ENCODE measurements at places on chromosomes 7 and 10.
A peak's percentile ranks its signal among the peaks of the same experiment; 100 is the strongest.

DNA sequence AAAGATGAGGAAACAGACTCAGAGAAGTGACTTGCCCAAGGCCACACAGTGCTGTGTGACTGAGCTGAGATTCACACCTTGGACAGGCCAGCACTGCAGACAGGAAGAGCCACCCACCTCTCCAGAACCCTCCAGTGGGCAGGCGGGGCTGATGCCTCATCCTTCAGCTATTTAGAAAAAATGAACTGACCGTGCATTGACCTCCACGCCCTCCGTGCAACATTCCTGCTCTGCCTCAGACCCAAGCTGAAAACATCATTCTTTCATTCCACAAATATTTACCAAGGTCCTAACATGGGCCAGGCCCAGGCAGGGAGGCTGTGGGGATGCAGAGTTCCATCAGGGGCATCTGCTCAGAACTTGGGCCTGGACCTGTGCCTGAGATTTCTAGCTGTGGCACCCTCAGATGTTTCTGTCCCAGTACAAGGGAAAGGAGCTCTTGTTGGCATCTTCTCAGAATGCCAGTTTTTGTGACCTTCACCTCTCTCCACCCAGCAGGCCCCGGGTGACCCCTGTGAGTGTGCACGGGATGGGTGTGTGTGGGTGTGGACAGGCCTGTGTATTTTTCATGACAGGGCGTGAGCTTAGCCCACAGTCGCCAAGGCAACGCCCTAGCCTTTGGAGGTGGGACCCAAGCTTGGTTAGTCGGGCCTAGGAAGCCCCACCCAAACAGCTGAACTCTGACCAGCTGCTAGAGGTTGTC lies 6.5 kb downstream of the VSIR start:
- peak; percentile 92 for DNase-seq
- H3K36me3 ChIP-seq = no peaks in the 10 kb centered on the region
- H3K4me3 ChIP-seq = no peak overlapping the region
- peaks cover 89% of the 10 kb centered on the region for H3K4me1 ChIP-seq
- no peaks in the 10 kb centered on the region for H3K27me3 ChIP-seq
- H3K27ac ChIP-seq = peak overlapping the region; percentile 86

- H3K27ac ChIP-seq = no peak overlapping the region
- peaks cover 18% of the 10 kb centered on the region for H3K4me1 ChIP-seq
- no peaks in the 10 kb centered on the region for H3K36me3 ChIP-seq
- H3K27me3 ChIP-seq = no peaks in the 10 kb centered on the region
Measured at GRCh38 chr7:73870041-73870492, 9.1 kb downstream of the TMEM270 start.

DNA sequence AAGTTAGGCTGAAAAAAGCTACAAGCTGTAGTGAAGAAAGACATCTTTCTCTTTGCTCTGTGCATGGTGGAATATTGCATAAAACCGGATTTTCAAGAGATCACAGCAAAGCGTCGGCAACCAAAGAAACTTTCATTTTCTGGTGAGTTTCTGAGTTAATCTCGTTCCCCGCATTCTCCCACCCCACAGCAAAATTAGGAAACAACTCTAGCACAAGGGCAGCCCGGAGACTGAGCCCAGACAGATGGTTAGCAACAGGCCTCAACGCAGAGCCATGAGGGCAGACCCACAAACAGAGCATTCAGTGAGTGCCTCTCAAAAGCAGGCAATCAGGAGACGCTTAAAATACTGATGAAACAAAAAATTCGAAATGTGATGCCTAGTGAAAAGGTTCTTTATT lies 396.1 kb upstream of the KLF6 start:
- peak overlapping the region; percentile 49 for H3K27ac ChIP-seq
- H3K4me1 ChIP-seq = peaks cover 2% of the 10 kb centered on the region
- H3K36me3 ChIP-seq = no peaks in the 10 kb centered on the region
- no peak for DNase-seq

- H3K27ac ChIP-seq = no peak overlapping the region
- no peak overlapping the region for H3K4me3 ChIP-seq
- H3K4me1 ChIP-seq = no peaks in the 10 kb centered on the region
- no peak for DNase-seq
- H3K36me3 ChIP-seq = no peaks in the 10 kb centered on the region
- no peaks in the 10 kb centered on the region for H3K27me3 ChIP-seq
Measured at GRCh38 chr7:21383227-21384220, 44.4 kb upstream of the SP4 start.

Measured in suprapubic skin (tissue), 4 donors.